Left ventricle myocardium inferior (tissue), 1 donor: ENCODE measurements at places on chromosomes 6 and 20. TPM values are rescaled to one million over a fixed set of nuclear protein-coding genes. Genes with fewer than 3 reads are reported as not detected.

GRCh38 chr6:112486454-112486853 is 139.3 kb downstream of the RFPL4B start:
- DNase-seq, result no peak

DNA sequence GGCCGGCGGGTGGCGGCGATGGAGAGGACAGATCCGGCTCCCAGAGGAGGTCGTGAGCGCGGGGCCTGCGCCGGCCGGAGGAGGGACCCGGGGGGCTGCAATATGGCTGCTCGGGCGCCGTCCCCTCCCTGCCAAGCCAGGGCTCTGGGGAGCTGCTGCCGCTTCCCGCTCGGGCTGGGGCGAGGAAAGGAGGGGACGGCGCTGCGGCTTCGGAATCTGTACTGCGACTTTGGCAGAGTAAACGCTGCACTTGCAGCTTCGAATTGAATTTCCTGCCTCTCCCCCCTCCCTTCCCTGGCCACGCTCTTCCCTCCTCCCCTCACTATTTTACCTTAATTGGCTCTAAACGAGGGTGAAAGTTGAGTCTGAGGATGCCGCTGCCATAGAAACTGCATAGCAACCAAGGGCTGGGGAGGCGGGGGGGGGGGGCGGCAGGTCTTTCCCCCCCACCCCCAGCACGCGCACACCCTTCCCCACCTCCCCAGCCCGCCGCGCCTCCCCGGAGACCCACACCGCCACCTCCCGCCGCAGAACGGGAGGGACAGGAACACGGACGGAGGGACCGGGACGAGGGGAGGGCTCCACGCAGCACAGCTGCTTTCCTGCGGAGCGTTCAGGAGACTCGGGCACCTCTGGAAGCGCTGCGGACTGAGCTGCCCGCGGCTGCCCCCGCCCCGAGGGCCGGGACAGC is 93.9 kb downstream of the RNASET2 start:
- no peak for DNase-seq

- DNase-seq, result no peak
Measured at GRCh38 chr20:56773749-56774148, 144.6 kb downstream of the TFAP2C start.

GRCh38 chr20:25216199-25216945 is 20.9 kb downstream of the ENTPD6 start:
- no peak for DNase-seq

DNA sequence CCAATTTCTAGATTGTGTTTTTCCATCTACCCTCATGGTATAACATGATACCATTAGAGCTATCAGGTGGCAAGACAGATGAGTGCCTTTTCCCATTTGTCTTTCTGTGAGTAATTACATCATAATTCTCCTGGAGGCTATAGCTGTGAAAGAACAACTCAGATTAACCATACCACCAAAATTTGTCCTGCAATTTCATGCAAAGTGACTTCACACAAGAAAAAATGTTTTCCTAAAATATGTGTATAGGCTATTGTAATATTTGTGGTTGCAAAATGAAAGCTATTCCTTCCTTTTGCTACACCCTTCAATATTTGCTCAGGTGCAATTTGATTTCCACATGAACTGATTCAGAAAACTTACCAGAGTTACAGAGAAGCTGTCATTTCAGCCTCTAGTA is 547.7 kb upstream of the ID4 start:
- DNase-seq, result no peak

DNA sequence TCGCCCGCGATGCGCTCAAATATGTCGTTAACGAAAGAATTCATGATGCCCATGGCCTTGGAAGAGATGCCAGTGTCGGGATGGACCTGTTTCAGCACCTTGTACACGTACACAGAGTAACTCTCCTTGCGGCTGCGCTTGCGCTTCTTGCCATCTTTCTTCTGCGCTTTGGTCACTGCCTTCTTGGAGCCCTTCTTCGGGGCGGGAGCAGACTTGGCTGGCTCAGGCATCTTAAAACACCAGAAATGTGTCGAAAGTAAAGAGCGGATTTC is 36.4 kb downstream of the HFE start:
- peak; percentile 63 for DNase-seq

DNA sequence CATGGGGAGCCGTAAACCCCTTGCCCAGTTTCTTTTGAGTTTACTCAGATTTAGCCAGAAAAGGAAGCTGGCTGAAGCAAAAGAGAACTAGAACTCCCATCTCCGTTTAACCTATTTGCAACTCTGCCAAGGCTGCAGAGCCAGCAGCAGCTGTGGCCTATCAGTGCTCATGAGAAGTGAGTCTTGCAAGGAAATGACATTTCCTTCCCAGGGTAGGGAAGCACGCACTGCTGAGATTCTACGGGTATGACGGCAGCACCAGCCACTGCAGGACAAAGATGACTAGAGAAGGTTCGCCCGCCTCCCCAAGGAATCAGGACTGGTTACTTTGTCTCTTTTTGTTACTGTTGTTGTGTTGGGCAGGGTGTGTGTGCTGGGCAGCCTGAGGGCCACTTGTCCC is 47.6 kb downstream of the PPP1R3G start:
- DNase-seq, result peak; percentile 70

The CPXM1 gene
- total RNA-seq, result 0.69 TPM

DNA sequence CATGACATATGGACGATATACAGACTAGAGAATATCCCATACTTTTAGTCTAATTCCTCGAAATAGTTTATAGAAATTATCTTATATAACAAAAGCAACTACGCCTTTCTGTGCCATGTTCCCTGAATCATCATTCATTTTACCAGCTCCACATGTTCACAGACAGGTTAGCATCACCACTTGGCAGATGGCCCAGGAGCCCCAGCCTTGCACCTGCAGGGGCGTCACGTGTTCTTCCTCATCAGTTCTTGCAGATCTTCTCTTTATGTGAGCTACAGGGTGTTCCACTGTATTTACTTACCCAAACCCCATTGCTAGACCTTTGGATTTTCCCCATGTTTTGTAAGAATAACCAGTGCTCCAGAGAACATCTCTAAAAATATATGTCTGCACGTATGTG is 12.6 kb upstream of the BNIP5 start:
- DNase-seq, result no peak

DNA sequence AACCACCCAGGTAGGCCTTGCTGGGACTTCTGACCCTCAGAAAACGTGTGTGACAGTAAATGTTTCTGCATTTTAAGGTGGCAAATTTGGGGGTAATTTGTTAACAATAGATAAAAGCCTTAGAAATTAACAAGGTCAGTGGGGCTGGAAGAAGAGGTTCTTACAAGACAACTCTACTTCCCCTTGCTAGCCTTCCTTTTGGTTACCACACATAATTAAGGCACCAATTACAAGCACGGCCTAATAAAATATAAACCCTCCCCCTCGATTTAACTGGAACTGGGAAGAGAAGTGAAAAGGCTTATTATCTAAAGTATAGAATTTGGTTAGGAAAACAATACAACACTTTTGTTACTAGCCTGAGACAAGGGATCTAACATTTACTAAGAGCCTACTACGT is 38.8 kb downstream of the ELOVL5 start:
- DNase-seq, result no peak

The PRRT1 gene
- 1.0 TPM for total RNA-seq

- peak; percentile 56 for DNase-seq
Measured at GRCh38 chr20:57450419-57450818, 59.2 kb downstream of the RBM38 start.

The OR2H1 gene
- not detected for total RNA-seq

DNA sequence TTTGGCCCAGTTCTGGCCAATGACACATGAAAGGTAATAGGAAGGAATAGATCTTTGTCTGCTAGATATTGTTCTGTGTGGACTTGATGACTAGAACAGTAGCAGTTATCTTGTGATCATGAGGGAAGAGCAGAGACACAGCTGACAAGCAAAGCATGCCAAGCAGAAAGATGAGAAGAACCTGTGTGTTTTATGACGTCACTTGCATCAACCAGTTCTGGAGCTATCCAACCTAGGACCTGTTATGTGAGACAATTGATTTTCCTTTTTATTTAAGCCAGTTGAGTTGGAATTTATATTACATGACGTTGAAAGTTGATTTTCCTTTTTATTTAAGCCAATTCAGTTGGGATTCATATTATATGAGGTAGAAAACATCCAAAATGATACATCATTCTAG is 143.2 kb downstream of the MCHR2 start:
- DNase-seq, result no peak

The ADGRB3 gene
- 1.5 TPM for total RNA-seq

DNA sequence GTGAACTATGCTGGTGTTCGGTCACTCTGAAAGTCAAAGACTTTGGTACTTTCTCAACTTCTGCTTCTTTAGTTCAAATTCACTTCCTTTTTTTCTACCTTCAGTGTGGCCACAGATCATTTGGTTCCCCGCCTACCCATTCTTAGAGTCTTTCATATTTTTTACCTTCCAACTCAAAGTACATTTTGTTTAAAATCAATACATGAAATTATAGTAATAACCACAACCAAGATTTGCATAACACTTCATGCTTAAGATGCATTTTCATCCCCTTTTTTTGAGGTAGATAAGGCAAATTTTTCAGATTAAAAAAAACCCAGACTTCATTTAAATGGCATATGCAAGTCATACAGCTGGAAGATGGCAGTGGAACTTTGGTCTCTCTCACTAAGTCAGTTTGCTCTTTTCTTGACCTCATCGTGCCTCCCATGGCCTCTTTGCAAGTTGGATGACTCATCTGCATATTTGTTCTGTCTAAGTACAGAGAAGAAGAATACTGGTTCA is 11.9 kb upstream of the CNR1 start:
- DNase-seq, result no peak

DNA sequence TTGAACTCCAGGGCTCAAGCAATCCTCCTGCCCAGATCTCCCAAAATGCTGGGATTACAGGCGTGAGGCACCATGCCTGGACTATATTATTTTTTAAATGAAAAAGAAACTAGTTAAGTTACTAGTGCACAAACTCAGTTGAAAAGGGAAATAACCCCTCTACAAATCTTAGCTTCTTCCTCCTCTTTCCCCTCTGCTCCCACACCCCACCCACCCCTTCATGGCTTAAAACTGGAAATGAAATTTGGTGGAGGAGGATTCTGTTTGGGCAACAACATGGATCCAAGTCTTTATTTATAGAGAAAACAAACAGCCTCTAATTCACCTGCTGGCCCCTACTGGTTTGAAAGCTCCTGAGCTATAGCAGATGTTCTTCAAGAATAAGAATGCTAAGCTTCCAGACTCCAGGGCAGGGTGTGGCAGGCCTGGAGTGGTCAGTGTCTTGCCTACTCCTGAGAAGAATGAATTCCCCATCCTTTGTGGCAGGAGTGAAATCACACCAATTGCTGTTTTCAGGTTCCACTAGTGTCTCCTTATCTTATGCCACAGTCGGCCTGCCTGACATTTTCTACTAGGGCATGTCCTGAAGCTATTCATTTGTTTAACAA is 73.5 kb downstream of the ZFP64 start:
- DNase-seq, result no peak

GRCh38 chr6:46993846-46994245 is 48.3 kb downstream of the ADGRF1 start:
- DNase-seq, result no peak
